ENCODE measurements at places on chromosomes 12 and 14. TPM values are rescaled to one million over a fixed set of nuclear protein-coding genes. Genes with fewer than 3 reads are reported as not detected.

The SRGAP1 gene
- total RNA-seq = 33.4 TPM

- no peak for DNase-seq
Measured at GRCh38 chr14:22597771-22598098, 365 bp upstream of the ABHD4 start.

DNA sequence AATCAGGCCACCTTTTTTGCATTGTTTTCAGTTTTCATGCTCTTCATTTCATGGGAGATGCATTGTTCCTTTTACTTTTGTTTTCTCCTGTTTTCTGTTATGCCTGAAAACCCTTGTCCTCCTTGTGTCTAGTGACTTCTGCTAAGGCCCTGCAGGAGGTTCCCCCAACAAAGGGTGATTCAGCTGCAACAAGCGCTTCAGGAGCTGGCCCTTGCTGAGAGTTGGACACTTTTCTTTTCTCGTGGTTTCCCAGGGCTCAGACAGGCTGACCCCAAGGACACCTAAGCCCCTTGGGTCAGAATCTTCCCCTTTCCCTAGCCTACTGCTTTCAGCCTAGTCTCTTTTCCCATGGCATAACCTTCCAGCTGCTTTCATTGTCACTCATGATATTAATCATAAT is 98.9 kb downstream of the PLXNC1 start:
- DNase-seq = no peak

DNA sequence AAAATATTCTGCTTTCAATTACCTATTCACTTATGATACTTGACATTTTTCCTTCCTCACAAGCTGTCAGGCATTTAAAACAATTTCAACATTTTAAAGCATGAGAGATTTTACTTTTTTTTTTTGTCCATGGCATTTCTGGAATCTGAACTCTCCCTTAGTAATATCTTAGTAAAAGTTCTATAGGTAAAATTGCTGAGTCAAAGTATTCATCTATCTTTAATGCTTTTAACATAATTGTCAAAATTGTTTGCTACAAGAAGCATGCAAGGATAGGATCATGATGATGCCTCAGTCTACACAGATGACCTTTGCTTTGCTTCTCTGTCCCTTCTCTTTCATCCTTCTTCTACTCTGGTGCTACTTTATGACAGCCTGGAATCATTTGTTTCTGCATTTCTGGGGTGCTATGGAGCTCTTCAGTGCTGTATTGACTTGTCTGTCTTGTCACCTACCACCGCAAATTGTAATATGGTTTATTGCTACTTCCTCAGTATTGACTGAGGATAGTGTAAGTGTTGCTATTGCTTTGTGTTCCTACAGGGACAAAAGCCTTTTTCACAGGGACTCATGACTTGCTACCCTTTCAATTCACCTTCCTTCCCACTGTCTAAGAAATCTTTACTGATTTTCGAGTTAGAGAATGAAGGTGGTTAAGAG is 589.8 kb upstream of the ATP2B1 start:
- no peak for DNase-seq

DNA sequence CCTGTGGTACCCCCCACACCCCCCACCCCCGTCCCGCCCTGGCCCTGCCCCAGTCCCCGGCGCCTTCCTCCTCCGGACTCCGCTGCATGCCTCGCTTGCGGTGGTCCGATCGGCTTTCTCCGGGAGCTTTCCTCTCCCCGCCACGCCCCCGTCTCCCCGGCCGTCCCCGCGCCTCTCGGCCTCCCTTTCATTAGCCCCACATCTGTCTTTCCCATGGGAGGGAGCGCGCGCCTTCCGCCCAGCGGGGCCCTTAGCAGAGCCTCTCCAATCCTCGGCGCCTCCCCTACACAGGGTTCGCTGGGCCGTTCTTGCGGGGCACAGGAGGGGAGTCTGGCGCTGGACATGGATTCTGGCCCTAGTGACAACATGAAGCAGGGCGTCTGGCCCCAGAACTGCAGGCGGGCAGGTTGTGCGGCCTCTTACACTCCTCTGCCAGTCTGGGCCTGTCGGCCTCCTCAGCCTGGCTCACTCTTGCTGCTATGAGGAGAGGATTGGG is 1.5 kb upstream of the EFS start:
- peak; percentile 25 for DNase-seq

- DNase-seq = no peak
Measured at GRCh38 chr14:69685716-69686115, 74.3 kb downstream of the SUSD6 start.

DNA sequence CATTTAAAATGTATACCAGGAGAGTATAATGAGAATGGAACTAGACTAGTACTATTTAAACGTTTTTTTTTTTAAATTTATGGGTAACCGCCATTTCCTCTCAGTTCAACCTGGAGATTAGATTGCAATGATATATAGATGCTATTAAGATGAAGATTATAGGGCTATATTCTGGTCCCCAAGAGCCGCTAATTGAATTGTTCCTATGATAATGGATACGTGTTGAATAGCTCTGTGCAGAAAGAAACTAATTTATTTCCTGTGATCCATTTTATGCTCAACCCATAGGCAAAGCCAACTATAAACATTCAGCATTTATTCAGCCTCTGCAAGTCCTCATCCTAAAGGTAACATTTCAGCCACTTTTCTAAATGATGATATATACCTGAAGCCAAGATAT is 1595.1 kb upstream of the SEL1L start:
- no peak for DNase-seq

- no peak for DNase-seq
Measured at GRCh38 chr14:99596772-99597171, 7.2 kb downstream of the CCDC85C start.

The KLHL33 gene
- total RNA-seq = not detected

DNA sequence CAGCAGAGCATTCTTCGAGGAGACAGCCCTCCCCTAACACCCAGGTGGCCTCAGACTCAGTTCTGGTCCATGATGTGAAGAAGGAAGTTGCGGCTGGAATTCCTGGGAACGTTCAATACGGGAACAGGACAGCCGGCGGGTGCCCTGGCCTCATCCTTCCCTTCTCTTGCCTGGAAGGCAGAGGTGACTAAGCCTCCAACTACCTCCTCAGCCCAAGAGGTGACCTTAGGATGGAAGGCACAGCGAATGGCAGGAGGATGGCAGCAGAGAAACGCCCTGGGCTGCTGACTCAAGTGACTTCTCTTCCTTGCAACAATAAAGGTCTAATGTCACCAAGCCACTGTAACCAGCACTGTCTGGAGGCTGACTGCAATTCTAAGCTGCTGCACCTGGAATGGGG is 36.1 kb downstream of the DHX37 start:
- no peak for DNase-seq
